ENCODE measurements at places on chromosomes 12 and 14.

DNA sequence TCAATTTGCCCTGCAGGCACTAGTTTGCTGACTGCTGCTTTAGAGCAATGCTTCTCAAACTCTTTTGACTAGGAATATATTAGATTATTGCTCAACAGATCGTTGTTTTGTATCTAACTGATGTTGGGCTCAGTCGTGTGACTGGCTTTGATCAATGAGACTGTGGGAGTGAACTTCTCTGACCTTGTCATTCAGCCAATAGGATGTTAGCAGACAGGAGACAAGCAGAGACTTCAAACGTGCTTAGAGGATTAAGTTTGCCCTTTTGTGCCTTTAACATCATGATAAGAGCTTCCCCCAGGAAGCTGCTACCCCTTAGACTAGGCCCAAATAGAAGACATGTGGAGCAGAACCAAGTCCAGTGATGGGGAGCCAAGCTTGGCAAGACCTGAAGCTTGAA lies 76.7 kb upstream of the ELK3 start:
- DNase-seq: no peak

- no peak for DNase-seq
These were observed 89.4 kb downstream of the ITPK1 start for GRCh38 chr14:93026339-93026738.

- no peak for DNase-seq
These were observed 13.3 kb upstream of the GRIP1 start for GRCh38 chr12:66692170-66692569.

DNA sequence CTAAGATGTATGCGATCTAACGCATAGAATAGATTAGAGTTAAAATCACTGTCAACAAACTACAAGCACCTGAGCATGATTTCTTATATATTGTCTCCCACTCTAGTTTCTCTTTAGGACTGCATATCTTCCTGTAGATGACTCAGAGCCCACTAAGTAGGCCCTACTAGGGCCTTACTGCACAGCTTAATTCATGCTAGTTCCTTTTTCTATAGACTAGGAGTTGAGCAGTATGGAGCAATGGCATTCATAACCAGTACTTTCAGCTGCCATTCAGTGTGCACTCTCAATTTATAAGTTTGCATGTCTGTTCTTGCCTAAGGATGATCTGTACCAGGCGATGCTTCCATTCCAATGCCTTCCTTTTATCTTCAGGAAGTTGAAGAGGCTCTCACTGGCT lies 103.5 kb downstream of the METTL25 start:
- DNase-seq: no peak

GRCh38 chr12:94265966-94266745 lies 117.8 kb downstream of the PLXNC1 start:
- no peak for DNase-seq

- no peak for DNase-seq
These were observed 30.0 kb upstream of the OR4E1 start for GRCh38 chr14:21703357-21704326.

- DNase-seq: no peak
These were observed 9.3 kb upstream of the PRIMA1 start for GRCh38 chr14:93797536-93797935.

- no peak for DNase-seq
These were observed 4.4 kb upstream of the ZBTB39 start for GRCh38 chr12:57010627-57011247.

DNA sequence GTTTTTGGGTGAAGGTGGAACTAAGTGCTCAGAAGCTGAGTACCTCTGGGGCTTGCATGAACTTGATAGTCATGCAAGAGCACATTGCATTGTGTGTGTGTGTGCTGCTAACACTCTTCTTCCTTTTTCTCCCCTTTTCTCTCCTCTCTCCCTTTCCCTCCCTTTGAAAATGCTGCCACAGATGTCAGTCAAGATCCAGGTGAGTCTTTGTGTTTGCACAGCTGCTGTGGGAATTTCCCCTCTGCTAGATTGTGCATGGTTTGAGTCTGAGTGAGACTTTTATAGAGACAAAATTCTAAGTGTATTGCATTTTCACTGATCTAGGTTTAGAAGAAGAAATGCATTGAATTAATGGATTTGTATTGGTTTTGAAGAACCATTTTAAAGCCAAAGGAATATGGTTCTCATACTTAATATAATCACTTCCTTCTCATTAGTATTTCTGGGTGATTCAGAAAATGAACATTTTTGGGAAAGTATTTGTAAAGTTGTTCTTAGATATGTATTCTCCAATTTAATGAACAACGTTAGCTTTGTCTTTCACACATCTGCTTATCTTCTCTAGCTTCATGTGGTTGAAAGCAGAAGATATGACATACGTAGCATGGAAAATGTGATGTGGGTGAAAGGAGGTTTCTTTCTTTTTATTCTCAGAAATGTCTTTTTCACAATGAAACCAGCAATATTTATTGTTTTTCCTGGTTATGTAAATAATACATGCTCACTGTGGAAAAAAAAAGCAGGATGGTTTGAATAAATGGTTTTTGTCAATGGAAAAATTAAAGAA lies 108.5 kb downstream of the NRXN3 start:
- no peak for DNase-seq

DNA sequence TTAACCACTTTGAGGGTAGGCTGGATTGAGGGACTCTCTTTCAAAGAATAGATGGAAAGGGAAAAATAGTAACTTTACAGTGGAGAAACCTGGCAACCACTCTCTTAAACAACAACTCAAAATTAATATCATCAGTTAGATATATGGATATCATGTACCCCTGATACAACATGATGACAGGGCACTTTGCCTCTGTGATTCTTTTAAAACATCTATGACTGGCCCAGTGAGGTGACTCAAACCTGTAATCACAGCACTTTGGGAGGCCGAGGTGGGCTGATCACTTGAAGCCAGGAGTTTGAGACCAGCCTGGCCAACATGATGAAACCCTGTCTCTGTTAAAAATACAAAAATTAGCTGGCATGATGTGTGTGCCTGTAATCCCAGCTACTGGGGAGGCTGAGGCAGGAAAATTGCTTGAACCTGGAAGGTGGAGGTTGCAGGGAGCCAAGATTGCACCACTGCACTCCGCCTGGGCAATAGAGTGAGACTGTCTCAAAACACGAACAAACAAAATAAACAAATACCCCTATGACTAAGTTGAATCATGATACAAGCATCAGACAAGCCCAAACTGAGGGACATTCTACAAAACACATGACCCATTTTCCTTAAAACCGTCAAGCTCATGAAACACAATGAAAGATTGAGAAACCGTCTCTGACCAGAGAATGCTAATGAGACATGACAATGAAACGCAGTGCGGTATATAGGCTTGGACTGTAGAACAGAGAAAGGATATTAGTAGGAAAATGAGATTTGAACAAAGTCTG lies 26.4 kb upstream of the SLC7A8 start:
- no peak for DNase-seq

GRCh38 chr14:30297876-30298795 lies 260.8 kb upstream of the G2E3 start:
- DNase-seq: no peak

GRCh38 chr12:106790020-106790419 lies 15.5 kb downstream of the RIC8B start:
- no peak for DNase-seq

DNA sequence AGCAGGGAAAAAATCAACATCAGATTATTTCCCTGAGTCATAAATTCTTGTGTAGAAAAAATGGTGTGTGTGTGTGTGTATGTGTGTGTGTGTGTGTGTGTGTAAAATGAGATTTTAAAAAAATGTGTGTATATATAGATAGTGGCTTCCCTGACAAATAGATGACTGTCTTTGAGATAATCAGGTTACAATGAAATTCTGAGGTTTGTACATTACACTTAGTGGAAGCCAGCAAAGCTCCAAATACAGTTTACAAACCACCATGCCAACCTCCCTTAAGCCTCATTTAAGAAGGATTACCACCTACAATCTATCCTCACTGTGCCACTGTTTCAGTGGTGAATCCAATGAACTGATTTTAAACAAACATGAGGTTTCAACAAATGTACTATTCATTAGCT lies 93.8 kb downstream of the MED13L start:
- DNase-seq: no peak

DNA sequence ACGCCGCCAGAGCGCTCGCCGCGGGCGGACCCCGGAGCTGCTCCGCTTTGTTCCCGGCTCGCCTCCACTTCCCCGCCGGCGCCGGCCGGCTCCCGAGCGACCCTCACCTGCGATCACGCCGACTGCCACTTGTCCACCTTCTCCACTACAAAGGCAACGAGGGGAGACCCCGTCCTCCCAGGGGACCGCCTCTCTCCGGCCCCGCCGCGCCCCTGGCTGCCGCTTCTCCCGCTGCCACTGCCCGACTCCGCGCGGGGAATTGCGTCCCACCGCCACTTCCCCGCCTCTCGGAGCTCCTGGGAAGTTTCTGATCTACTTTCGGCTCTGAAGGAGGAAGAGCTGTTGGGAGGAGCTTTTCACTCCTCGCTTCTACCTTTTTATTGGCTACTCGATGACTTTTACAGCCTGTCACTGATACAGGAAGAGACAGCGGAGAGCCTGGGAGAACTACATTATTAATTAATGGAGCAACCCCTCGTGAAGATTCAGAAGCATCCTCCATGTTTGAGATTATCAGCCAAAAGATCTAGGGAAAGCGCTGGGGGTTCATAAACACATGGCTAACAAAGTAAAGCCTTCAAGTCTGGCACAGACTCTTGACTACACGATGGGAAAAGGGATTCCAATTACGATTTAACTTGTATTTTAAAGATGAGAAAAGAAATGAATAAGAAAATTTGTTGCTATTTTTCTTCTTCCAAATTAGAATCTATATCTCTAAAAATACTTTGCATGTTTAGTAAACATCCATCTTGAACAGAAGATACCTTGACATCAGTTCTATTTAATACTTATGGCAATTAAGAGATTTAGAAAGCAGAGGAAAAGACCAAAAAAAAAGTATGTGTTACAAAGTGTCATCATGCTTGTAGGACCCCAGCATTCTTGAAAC lies at the start of gene BAZ1A:
TSS of gene BAZ1A (minus strand) at position 330 of the 892 bp plus-strand sequence. CDS start 756 bp downstream, outside the sequence.
- no peak for DNase-seq

- DNase-seq: no peak
These were observed 33.3 kb upstream of the GPR68 start for GRCh38 chr14:91277546-91278382.

GRCh38 chr12:93663006-93663728 lies 14.0 kb upstream of the CRADD start:
- DNase-seq: no peak

- DNase-seq: no peak
These were observed 311.7 kb upstream of the FKBP4 start for GRCh38 chr12:2482938-2483660.

GRCh38 chr14:36271222-36271621 lies 49.2 kb downstream of the MBIP start:
- DNase-seq: no peak

GRCh38 chr14:105049753-105050550 lies 15.3 kb downstream of the GPR132 start:
- no peak for DNase-seq

DNA sequence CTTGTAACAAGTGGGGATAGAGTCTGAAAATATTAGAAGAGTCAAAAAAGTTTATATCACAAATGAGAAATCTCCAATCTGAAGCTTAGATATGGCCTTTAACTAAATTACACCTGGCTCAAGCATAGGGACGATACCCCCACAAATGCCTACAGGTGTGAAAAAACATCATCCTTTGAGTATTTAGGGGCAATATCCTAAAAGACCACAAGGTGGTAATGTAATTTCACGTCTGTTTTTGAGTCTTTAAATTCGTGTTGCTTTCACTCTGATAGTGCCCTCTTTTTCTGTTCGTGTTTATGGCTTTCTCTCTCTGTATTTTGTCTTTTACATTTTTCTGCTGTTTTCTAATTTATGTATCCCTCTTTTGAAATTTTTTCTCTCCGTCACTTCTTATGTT lies 84.3 kb downstream of the ETNK1 start:
- DNase-seq: no peak

DNA sequence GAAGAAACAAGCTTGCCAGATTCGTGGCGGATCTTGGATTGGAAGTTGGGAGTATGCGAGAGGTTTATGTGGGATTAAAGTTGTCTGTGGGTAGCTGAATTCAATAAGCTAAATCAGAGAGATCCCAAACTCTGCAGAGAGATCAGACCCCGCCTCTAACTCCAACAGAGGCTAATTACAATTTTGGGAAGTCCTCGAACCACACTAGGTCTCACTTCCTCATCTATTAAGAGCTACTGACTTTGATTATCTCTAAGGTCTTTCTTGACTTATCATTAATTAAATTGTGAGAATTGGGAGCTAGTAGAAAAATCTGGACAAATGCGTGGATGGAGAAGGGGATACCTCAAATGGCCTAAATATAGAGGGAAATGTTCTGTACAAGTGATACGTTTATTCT lies 9.1 kb downstream of the NTF3 start:
- DNase-seq: no peak

DNA sequence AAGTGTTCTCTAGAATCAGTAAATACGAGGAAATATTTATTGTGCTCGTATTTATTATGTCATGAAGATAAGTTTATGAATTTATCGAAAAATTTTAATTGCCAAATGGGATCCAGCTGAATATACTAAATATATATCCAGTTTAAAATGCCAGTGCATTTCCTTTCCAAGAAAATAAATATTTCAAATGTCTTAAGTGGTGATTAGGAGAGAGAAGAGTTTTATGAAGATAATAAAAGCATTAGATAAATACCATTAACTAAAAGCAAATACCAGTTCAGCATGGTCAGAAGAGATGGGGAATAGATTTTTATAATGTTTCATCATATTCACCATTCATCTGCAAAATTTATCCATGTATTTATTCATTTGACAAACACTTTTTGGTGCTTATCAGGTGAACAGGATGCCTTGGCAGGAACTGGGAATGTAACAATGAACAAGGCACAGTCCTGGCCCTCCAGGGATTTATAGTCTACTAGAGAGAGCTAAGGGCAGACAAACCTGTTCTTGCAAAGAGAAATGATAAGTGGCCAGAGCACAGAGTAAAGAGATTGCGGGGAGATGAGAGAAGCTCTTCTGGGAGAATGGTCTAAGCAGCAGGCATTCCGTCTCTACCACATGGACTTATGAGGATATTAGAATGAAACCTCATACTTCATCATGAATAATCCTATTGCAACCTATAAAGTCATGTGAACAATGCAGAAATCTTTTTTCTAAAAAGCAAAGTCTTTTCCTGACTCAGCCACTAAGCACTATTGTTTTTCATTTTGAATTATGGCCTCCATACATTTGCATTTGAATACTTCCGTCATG lies 143.7 kb upstream of the ABCD2 start:
- no peak for DNase-seq

DNA sequence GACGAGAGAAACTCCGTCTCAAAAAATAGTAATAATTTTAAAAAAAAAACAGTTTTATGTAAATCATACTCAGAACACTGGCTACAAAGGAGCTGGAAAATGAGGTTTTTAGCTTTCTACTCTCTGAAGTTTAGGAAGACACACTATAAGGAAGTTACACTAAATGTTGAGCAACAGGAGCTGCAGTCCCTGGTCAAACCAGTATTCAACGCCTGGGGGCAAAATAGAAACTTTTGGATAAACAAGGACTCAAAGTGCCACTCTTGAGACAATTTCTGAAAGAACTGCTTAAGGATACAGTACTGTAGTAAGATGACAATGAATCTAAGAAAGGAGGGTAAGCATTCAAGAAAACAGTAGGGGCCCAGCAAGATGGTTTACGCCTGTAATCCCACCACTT lies 29.3 kb downstream of the ACTR6 start:
- DNase-seq: no peak
